ENCODE measurements at places on chromosomes 5 and 9.

DNA sequence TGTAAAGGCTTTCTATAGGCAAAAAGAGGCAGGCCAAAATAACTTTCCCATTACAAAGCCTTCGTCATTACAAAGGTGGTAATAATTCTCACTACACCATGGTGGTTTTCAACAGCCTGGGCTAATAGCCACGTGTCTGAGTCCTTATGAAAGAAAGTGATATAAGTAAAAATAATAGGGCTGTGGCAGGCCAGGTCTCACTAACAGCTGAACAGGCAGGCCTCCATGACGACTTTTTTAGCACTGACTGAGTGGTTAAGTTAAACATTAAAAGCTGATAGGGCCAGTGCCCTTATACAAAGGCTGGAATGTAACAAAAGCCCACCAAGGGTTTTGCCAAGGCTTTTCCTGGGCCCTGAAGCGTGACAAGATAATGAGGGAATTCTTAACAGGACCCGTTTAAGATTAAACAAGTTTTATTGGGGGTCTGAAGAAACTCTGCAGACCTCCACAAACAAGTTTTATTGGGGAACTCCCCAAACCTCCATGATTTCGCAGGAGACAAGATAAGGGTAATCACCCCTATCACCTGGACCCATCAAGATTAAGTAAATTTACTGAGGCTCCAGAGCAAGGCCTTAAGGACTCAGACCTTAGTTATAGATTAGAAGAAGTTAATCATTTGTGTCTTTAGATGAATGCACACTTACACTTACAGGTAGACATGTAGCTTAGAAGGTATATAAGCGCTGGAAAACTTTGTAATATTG, 412.9 kb downstream of the CHSY3 start:
- DNase-seq, result no peak

DNA sequence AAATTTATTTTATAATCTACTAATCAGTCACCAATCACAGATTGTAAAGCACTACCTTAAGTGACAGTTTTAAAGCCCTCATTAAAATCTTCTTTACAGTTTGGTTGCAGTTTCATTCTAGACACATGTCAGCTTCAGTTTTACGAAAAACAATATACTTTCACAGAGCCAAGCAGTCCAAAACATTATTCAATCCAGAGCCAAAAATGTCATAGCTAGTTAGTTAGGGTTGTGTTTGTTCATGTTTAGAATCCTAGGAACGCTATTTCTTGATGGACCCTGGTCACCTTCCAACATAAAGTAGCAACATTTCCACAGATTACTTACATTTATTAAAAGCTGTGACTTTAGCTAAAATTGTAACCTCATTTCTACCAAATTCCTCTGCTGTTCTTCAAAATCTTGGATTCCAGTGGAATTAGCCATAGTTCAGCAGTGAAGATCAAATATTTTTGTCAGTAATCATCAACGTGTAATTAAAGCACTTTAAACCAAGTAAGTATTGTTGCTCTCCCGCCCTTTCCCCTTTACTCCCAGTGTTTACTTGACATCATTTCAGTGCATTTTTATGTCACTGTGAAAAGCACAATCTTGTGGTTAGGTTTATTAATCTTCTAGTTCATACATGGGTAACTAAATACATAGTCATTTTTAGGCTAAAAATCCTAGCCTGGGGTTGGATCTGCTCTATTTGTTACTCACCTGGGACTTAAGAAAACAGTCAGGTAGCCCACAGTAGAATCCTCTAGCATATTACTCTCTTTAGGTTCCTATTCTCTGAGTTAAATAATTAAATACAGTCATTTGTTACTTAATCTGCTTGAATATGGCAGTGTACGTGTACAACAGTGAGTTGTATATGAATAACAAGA, 74.3 kb downstream of the NIPBL start:
- no peak for DNase-seq

DNA sequence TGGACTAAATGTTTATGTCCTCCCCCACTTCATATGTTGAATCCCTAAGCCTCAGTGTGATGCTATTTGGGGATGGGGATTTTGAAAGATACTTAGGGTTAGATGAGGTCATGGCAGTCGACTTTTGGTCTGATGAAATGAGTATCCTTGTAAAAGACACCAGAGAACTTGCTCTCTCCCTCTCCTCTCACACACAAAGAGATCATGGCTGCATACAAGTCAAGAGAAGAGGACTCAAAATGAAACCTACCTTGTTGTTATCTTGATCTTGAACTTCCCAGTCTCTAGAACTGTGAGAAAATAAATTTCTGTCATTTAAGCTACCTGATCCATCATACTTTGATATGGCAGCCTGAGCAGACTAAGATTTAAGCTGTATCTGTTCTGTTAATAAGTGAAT, 144.0 kb upstream of the HAPLN1 start:
- no peak for DNase-seq

- DNase-seq, result no peak
These were observed 29.9 kb upstream of the FSTL4 start for GRCh38 chr5:133642153-133642722.

- no peak for DNase-seq
These were observed 43.3 kb upstream of the RASEF start for GRCh38 chr9:83106263-83106662.

DNA sequence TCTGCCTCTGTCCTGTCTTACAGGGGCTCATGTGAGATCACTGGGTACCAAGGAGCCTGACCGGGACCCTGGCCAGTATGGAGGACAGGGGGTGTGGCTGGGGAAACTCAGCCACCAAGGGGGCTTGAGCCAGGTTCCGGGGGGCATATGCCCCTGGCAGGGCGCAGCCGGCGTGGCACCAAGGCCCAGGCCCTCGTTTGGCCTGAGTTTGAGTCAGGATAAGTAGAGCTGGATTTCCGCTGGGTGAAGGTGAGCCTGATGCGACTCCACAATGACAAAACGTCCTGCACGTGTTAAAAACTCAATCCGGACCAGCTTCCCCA, 616 bp upstream of the TSPAN17 start:
- DNase-seq, result no peak

DNA sequence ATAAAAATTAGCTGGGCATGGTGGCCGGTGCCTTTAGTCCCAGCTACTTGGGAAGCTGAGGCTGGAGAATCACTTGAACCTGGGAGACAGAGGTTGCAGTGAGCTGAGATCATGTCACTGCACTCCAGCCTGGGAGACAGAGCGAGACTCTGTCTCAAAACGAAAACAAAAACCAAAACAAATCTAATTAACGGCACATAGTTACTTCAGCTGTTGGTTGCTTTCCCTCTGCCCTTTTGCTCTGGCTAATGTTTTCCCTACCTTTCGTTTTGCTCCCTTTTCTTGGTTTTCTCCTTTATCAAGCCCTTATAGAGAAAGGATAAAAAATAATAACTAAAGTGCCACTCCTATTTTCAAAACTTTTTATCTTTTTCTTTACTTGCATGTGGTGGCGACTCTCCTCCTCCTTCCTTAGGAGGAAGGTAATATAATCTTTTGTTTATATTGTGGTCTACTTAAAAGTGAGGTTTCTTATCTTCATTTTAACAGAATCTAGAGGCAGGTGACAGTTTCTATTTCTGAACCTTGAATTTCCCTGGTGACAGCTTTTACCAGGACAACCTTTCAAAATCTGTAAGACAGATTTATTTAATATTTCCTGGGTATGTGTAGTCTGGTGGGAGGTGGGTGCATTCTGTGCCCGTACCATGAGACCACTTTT, 125.4 kb downstream of the ARHGEF28 start:
- no peak for DNase-seq

DNA sequence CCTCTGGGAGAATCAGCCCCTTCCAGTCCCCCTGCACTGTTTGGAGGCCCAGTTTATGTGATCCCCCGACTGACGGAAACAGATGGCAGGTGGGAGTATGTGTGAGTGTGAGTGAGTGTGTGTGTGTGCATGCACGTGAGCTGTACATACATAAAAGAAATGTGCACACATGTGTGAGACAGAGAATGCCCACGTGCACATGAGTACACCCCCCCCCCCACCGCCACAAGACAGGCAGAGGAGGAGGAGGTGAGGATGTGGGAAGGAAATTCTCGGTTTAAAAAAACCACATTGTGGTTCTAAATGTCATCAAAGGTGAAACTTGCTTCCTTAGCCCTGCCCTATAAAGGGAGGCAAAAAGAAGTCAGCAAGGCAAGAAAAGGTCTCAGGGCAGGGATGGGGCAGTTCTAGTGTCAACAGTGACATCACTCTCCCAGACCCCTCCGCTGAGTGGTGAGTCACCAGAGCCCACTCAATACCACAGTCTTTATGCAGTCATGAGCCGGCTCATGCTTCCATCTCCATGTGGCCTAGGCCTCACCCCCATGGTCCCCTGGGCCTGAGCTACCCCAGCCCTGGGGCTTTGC, 79.2 kb upstream of the HSPA9 start:
- no peak for DNase-seq

GRCh38 chr5:93925321-93925720, 183.9 kb upstream of the POU5F2 start:
- no peak for DNase-seq

DNA sequence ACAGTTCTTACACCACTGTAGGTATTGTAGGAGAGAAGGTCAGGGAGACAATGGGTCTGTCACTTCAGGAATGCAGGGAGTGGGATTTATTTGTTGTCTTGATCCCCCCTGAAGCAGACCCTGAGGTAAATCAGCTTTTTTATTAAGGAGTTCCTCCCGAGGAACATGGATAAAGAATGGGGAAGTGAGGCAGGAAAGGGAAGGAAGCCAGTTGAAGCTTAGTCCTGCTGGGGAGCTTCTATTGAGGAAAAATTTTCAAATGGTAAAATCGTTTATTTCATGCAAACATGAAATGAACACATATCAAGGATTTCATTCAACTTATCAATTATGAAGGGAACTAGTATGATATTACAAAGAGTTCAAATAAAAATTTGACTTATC, 318.6 kb upstream of the PIK3R1 start:
- DNase-seq, result no peak

- DNase-seq, result no peak
These were observed 215.8 kb upstream of the PPP1R2B start for GRCh38 chr5:156634301-156634700.

DNA sequence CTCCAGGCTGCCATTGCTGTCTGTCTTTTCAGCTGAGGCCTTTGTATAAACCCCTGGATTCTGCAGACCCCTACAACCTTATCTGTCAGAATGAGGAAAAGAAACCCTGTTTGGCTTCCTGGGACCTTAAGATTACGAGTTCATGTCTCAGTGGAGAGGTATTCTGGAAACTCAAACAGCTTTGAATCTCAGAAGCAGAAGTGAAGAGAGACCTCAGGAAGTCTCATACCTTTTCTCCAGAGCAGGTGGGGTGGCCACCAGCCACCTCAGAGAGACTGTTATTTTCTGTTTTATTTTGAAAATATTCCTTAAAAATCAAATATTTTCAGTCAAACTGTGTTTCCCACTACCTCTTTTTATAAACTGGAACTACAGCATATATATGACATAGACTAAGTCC, 457.5 kb downstream of the TMEM232 start:
- DNase-seq, result no peak

DNA sequence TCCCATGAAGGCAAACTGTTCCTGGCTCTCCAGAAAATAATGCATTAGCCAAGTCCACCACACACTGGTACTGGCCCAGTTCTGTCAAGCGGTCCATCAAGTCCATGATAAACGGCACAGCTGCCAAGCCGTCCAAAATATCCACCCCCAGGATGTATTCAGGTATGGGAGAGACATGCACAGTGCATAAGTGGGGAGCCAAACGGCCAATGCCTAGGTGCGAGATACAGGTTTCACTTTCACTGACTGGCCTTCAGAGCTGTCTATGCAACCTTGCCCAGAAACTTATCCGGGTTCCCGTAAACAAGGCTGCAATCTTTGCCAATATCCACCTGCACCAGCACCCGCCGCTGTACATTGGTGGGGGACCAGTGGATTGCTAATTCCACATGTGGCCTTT, 795.8 kb downstream of the EFNA5 start:
- peak; percentile 40 for DNase-seq

DNA sequence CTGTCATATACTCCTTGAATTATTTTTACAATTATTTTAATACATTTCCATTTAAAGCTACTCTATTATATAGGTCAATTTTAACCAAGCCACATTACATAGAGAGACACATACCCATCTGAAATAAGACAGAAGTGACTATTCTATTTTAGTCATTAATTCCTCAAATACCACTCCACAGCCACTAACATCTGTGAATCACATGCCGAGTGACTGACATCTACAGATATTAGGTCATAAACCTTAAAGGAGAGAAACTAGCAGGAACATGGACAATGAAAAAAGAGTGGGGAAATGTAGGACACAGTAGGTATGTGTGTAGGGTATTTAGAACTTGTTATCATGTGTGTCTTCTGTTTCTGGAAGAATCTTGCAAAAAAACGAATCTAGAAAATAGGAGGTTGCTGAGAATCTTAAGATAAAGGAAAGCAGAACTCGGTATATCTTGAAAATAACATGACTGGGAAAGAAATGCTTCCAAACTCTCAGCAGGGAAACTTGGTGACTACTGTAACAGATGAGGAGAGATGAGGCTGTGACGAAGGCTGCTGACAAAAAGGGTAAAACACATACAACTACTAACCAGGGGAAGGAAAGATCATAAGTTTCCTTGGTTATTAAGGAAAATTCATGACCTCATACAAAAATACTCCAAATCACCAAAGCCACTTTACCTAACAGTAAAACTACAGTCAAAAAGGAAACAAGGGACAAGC, 84.6 kb downstream of the PLPP1 start:
- no peak for DNase-seq

DNA sequence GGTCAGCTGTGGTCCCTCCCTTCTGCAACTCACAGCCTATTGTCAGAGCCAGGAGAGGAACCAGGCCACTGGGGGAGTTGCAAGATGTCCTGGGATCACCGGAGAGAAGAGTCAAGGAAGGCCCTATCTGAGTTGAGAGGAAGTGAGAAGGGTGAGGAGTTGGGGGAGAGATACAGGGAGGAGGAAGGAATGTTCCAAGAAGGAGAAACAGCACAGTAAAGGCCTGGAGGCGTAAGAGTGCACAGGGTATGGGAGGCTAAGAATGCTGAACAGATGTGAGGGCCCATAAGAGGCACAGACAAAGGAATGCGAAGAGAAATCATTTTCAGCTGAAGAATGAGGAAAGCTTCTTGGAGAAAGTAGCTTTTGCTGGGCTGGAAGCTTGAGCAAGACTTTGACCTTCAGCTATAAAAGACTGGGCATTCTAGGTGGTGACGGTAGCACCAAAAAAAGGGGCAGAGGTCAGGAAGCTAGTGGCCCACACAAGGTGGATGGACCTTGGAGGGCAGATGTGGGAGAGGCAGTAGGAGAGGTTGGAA, 21.6 kb upstream of the CSF1R start:
- no peak for DNase-seq

GRCh38 chr5:154132718-154133307, 57.7 kb upstream of the GALNT10 start:
- DNase-seq, result no peak

DNA sequence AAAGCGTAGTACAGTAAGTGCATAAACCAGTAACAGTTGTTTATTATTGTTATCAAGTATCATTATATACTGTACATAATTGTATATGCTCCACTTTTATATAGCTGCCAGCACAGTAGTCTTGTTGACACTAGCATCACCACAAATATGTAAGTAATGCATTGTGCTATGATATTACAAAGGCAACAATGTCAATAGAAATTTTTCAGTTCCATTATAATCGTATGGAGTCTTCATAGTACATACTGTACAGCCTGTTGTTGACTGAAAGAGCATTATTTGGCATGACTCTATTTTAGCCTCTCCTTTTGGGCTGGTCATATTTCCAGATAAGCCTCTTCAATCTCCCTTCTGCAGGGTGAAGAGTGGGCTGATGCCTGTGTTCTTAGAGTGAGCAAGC, 40.4 kb downstream of the CFAP95 start:
- no peak for DNase-seq

Data from NCI-H2029 treated with DMSO at 0.1 percent for 48 hours (cell line).